ENCODE measurements at places on chromosomes 5 and 9.

GRCh38 chr5:167392240-167392639 lies 899.2 kb upstream of the WWC1 start:
- no peak for DNase-seq

DNA sequence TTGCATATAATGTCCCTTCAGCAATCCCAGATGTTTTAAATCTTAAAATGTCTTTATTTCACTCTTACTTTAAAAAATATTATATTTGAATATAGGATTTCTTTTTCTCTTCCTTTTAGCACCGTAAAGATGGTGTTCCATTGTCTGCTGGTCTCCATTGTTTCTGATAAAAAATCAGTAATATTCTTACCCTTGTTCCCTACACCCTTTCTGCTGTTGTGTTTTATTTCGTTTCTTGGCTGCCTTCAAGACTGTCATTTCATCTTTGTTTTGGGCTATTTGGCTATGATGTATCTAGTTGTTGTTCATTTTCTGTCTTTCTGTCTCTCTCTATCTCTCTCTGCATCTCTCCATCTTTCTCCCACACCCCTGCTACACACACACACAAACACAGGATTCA lies 197.9 kb downstream of the IRX2 start:
- no peak for DNase-seq

DNA sequence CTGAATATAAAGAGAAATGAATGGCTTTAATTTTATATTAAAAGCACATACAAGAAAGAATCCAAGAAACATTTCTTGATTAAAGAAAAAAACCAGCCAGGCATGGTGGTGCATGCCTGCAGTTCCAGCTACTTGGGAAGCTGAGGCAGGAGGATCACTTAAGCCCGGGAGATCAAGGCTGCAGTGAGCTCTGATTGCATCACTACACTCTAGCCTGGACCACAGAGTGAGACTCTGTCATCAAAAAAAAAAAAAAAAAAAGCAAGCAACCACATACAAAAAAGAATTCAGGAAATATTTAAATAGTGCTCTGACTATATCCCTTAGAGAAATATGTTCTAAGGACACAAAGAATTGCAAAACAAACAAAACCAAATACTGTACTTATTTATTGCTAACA lies 2.5 kb upstream of the PLAC8L1 start:
- no peak for DNase-seq

- DNase-seq, result no peak
Observed at GRCh38 chr9:78011049-78011448, 20.6 kb downstream of the GNAQ start.

- no peak for DNase-seq
Observed at GRCh38 chr9:34686732-34687131, 4.3 kb downstream of the CCL19 start.

GRCh38 chr5:180294411-180294810 lies 2.5 kb upstream of the MAPK9 start:
- DNase-seq, result no peak

GRCh38 chr5:1636981-1637638 lies 113.3 kb upstream of the LPCAT1 start:
- no peak for DNase-seq

GRCh38 chr5:139276426-139276825 lies 17.1 kb upstream of the MATR3 start:
- no peak for DNase-seq

DNA sequence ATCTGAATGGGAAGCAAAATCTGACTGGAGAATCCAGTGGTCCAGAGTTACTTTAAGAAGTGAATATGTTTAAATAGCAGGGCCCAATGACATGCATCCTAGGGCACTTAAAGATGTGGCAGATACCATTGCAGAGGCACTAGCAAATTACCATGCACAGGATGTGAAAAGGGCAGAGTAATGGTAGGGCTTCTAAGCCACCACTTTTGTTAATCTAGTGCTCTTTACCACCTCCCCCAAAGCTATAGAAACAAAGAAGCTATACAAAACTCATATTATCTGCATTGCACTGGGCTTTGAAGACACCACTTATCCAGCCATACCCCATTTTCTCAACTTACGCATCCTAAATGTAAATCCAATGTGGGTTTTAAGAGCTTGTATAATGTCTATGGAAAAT lies 81.2 kb downstream of the ZCCHC7 start:
- no peak for DNase-seq

DNA sequence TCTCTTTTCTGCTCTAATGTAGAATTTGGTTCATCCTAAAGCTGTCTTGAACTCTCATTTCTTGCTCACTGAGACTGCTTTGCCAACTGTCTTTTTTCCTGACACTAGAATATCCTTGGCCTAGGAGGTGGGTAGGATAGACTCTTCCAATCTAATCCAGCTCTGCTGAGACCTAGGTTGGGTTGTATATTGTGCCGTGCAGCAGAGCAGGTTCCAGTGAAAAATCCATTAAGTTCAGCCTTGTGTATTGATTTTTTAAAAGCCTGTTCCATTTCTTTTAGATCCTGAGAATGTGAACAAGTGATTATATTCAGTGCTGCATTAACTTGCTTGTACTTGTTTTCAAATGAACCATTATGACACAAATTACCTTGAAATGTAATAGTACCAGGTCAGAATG lies 539.6 kb downstream of the LRRC70 start:
- no peak for DNase-seq

- no peak for DNase-seq
Observed at GRCh38 chr5:41695920-41696582, 174.2 kb downstream of the OXCT1 start.

- no peak for DNase-seq
Observed at GRCh38 chr9:83274787-83275186, 211.8 kb upstream of the RASEF start.

- no peak for DNase-seq
Observed at GRCh38 chr9:20373263-20373662, 249.0 kb downstream of the MLLT3 start.

DNA sequence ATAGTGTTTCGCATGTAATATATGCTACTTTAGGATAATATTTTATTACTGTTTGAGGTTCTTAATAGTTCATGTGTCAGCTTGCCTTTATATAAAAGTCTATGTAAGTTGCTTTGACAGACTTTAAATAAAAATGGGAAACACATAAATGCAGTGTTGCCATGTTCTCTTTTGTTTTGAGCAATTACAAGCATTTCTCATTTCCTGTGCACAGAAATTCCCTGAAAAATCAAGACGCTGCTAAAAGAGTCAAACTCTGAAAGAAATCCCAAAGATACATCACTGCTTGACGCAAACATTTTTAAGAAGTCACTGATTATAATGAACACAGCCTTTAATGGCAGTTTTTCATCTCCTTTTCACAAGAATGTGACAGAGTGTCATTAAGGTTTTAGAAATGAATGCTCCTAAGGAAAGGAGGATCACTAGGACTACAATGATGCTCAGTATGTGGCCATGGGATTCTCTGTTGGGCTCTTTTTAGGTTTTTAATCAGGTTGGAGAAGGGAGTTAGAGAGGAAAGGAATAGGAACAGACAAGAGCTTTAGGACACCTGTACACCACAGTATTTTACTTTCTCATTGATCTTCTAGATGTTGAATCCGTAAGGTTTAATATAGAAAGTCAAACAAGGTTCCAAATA lies 29.4 kb downstream of the ZCCHC7 start:
- no peak for DNase-seq

DNA sequence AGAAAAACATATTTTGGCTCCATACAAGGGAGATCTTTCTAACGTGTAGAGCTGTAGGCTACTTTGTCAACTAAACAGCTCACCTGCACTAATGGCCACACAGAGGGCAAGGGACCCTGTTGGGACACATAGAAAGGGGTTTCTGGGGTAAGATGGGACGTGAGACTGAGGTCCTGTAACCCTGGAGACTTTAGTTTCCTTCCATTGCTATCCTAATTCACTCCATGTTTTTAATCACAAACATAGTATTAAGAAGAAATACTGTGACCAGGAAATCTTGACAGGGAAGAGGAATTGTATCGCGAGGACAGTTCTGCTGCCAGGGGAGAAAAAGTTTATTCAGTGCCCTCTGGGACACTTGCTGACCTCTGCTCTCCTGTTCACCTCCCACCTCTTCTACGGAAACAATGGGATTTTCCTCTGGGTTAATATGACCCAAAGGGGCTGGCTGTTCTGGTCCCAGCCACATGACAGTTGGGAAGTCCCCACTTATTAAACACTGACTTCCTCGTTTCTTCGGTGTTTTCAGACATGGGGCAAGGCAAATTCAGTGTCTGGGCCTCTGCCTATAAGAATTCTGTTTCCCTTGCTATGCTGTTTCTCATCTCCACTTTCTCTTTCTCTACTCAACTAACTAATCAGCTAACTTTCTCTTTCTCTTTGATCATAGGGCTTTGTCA lies 106.9 kb upstream of the SEMA6A start:
- no peak for DNase-seq

- no peak for DNase-seq
Observed at GRCh38 chr5:13956471-13956870, 12.0 kb upstream of the DNAH5 start.

GRCh38 chr5:33631786-33632185 lies 191.0 kb downstream of the TARS1 start:
- no peak for DNase-seq

DNA sequence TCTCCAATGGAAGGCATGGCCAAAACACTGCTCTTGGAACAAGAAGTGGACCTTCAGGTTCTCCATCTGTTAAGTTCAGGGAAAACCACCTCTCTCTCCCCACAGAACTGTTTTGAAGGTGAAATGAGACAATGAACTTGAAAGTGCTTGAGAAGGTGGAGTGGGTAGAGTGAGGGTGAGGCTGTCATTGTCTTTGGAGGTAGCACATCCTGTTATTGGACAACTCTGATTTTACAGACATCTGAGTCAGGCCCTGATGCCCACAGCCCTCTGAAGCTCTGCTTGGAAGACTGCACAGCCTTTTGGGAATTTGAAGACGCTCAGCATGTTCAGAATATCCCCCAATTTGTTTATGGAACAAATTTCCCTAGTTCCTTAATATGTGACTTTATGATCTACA lies 27.6 kb upstream of the TEX48 start:
- no peak for DNase-seq

DNA sequence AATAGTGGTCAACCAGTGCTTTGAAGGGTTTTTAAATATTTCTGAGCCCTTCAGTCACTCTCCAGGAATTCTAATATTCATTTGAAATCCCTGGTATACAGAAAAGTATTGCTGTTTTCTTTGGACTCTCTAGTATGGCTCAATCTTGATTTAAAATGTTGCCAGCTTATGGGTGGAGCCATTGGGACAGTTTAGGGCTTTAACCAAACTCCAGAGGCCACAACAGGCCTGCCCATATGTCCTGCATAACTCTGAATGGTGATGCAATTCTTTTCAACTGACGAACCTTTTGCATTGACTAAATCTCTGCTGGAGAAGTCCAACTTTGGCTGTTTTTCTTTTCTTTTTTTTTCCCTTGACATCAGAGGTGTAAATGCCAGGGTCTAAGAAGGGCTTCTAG lies 10.3 kb upstream of the ANKHD1 start:
- DNase-seq, result no peak

DNA sequence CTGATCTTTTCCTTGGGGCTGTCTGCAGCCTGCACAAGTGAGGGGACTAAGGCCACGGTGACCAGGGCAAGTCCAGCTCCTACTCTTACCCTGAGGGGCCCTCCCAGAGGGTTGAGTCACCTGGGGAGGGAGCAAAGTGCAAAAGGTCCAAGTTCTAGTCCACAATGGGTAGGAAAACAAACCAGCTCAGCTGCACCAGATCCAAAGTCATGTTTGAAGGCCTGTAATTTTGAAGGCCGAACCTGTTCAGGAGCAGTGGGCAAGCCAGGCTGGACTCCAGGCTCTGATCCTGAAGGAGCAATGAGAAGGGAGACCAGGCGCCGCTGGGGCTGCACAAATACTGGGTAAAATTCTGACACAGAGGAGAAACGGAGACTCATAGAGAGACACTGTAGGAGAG lies 15.8 kb upstream of the TCF7 start:
- DNase-seq, result no peak

GRCh38 chr9:134477342-134477925 lies 151.2 kb downstream of the RXRA start:
- DNase-seq, result no peak

- no peak for DNase-seq
Observed at GRCh38 chr9:27460226-27461023, 63.7 kb upstream of the IFNK start.

DNA sequence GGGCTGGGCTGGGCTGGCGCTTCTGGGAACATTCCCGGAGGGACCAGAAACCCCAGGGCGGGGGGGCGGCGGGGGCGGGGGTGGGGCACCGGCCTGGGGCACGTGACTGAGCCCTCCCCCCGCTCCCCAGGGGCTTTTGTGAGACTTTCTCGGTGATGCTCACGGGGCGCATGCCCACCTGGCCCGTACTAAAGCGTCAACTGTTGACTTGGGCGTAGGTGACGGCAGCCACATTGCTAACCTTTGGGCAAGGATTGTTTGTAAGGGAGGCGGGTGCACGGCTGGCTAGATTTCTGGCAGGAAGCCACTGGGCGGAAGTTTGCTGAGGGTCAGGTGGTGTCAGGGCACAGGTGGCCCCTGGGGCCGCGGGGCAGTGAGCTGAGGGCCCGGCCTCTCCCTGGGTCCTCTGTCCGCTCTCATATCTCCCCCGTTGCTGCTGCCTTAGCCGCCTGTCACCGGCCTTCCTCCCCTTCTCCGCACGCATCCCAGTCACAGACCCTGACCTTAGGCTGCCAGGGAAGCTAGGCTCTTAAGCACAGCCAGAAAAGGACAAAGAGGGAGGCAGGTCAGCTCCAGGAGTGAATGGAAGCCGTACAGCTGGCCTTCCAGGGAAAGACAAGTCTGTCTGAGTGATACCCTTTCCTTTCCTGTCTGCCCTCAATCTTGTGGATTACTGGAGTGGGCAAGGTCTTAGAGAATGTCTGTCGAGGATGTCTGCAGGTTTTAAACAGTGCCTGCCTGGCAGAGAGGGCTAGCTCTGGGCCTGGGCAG lies 812 bp downstream of the CACFD1 start:
- DNase-seq, result no peak

- DNase-seq, result no peak
Observed at GRCh38 chr9:115115924-115116323, 2.0 kb downstream of the TNC start.

DNA sequence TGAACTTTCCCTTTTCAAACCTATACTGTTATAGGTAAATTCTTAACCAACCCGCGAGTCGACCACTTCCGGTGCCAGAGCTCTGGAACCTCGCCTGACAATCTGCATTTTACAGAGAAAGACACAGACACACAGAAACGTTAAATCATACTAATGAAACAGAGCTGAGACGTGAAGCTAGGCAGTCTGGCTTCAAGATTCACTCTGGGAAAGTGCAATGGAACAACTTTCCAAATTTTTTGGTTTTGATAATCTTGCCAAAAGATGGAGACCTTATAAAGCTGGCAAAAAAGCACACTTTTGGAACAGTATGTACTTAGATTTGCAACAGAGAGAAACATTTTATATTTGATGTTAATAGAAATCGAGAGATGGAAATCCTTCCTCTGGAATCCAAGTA lies 15.9 kb upstream of the WNT8A start:
- no peak for DNase-seq

Data from AG04450 (cell line).